ENCODE measurements at places on chromosomes 7 and 10. TPM values are rescaled to one million over a fixed set of nuclear protein-coding genes. Genes with fewer than 3 reads are reported as not detected.

DNA sequence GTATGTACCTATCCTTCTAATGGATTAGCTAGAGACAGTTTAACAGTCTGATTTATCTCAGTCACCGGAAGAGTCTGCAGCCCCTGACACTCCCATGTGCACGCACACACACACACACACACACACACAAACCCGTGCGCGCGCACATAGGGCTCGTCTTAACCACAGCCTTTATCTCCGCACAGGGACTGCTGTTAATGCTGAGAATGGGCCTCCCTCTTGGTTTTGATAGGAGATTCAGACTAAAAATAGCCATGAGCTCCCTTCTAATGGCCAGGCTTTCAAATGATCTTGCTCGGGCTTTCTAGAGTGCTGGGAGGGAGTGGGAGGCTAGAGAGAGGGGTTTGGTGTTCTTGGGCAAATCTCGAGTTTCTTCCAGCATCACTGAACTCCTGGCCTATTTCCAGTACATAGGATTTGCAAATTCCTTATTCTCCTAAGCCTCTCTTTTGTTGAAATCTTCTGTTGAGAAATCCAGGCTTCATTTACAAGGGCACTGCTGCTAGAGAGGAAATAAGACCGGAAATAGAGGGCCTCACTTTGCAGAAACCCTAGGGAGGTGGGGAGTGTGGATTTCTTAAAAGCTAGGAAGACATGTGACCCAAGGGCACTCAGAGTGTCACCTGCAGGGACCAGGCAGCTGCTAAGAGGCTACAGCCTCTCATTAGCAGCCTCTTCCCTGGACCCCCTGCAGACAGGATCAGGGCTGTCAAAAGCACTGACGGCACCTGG, 2.4 kb downstream of the TMEM72 start:
- no peak for DNase-seq

DNA sequence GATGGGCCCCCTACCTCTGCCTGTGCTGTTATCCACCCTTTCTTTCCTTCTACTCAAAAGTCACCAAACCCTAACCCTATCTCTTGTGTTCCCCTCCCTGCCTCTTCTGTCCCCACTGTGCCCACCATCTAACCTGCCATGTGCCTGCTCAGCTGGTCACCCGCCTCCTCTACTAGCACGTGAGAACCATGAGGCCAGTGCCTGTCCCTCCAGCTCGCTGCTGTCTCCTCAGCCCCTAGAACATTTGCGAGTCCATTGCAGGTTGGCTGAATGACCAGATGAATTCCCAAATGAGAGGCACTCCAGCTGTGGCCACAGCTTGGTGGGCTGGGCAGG, 129.0 kb downstream of the ARHGAP22 start:
- no peak for DNase-seq

DNA sequence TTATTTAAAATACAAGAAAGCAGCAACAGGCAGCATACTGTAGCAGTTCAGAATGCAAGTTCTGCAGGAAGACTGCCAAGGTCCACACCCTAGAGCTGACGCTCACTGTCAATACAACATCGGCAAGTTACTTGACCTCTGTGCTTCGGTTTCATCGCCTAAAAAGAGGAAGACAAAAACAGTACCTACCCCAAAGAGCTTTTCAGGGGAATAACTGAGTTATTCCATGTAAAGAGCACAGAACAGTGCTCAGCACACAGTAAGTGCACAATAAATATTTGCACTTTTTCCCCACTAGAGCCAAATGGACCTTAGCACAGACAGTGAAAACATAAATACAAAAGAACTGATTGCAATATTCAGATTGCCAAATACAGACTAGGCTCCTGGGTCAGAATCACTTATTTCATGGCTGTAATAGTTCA, 88.6 kb downstream of the USP6NL start:
- DNase-seq: no peak

CCL24 gene
- total RNA-seq: not detected

FXYD4 gene
- not detected for total RNA-seq

All from Daoy (cell line).